RWPE1 (cell line): ENCODE measurements at places on chromosomes 5 and 9.

DNA sequence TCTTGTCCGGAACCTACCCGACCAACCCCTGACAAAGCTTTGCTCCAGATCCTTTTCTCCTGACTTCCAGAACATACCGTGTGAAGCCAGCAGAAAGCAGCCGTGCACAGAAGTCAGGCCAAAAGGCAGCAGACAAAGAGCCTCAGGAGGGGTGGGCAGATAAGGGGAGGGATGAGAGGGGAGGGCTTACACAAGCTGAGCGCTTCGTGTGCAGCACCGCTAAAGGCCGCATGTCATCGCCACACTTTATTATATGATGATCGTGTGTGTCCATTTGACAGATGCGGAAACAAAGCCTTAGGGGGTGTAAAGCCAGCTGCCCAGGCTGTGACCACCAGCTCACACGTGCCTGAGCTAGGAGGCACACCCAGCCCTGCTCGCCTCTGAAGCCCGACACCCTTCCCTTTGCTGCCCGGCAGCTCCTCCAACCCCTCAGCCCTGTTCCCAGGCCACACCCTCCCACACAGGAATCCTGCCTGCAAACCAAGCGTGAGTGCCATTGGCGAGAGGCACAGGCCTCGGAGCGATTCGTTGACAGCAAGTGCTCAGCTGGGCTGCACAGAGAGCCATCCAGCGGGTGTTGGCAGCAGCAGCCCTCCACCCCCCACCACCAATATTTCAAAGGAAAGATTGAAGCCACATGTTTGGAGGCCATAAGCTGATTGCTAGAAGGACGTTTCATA, 170.5 kb upstream of the SMIM23 start:
- DNase-seq: peak; percentile 30

DNA sequence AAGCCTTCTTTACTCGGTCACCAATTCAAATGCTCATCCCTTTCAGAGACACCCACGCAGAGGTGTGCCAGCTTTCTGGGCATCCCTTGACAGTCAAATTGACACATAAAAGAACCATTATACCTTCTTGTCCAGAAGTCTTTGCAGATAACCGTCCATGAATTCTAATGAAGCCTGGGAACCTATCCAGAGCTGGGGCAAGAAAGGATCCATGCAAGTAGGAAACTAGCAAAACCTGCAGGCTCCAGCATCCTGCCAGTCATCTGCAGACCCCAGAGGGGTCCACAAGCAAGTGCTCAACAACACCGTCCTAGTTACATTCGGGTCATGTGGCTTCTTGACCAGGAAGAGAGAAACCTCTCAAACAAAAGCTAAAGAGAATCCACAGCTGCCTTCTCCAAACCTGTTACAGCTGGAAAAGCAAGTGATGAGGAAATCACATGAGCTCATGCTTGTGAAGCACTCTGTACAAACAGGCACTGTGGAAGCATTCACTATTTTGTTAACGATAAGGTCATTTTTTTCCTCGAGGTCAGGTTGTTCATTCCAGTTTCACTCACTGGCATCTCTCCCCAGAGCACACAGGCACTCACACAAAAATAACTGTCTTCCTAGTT, 80.2 kb upstream of the DMRT1 start:
- DNase-seq: no peak

DNA sequence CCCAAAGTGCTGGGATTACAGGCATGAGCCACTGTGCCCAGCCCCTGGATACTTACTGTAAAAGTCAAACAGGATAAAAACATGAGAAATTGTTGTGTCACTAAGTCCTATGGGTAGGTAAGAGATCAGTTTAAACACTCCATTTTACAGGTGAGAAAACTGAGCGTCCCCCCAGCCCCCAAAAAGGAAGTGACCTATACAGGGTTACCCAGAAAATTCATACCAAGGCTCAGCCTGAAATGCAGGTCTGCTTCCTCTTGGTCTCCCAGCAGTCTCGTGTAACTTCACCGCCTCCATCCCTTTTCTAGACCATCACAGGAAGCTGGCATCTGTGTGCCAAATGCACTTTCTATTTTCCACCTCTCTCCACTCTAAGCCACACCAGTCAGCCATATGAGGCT, 57.2 kb downstream of the TMOD1 start:
- no peak for DNase-seq

DNA sequence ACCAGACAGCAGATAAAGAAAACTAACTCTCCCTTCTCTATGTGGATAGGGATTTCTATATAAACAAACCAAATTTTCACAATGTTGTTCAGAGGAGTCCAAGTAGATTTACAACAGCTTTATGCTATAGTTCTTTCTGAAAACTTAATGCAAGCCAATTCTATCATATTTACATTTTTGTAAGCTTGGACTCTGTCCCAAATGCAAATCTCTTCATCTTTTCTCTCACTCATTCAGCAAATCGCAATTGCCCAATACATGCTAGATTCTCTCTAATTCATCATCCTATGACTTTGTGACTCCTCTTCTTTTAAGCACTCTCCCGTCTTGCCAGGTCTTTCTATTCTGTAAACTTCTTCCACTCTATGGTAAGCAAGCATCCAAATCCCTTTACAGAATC, 39.1 kb upstream of the UGT3A2 start:
- no peak for DNase-seq

DNA sequence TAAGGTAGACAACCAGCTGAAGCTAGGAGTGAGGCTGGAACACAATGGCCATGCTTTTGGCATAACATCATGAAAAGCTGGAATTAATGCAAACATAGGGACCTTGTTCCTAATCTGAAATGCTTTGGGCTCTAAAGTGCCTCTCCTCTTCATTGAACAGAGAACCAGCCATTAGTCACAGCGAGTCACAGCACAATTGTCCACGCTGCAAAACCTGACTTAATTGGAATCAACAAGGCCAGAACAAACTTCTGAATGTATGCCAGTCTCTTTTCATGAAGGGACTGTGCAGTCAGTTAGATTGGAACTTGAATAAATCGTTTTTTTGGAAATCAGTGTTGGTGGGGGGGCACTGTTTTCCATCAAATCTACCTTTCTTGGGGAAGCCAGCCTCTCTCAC, 96.5 kb downstream of the JAKMIP2 start:
- DNase-seq: peak; percentile 20

DNA sequence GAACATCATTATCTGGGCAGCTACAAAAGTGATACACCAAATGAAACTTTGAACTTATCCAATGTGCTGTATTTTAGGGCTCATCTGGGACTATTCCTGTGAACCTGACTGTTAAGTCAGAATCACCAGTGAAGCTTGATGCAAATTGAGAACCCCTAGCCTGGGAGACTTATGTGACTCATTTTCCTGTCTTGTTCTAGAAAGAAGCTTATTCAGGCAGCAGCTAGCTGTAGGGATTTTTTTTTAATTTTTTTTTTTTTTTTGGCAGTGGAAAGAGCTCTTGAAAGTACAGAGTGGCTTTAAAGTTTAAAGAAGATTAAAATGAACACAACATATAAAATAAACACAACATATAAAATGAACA, 81.1 kb upstream of the TNFAIP8 start:
- DNase-seq: peak; percentile 63

GRCh38 chr5:27144456-27144855, 106.1 kb upstream of the CDH9 start:
- peak; percentile 18 for DNase-seq

GRCh38 chr5:122192497-122193496, 63.5 kb downstream of the ZNF474 start:
- DNase-seq: peak; percentile 62

DNA sequence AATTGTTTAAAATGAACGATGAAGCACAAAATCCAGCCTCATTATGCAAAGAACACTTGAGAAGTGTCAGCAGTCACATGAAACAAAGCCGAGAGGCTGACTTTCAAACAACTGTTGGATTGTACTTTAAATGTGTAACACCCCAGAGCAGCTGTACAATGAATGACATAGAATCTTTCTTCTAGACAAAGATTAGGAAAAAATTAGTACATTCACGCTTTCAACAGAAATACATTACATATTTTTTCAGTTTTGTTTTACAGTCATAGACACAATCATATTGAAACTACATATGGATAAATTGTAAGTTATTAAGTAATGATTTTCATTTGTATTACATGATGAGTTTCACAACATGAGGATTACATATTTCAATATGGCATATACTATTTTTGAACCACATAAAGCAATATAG, 10.6 kb upstream of the AGXT2 start:
- no peak for DNase-seq

DNA sequence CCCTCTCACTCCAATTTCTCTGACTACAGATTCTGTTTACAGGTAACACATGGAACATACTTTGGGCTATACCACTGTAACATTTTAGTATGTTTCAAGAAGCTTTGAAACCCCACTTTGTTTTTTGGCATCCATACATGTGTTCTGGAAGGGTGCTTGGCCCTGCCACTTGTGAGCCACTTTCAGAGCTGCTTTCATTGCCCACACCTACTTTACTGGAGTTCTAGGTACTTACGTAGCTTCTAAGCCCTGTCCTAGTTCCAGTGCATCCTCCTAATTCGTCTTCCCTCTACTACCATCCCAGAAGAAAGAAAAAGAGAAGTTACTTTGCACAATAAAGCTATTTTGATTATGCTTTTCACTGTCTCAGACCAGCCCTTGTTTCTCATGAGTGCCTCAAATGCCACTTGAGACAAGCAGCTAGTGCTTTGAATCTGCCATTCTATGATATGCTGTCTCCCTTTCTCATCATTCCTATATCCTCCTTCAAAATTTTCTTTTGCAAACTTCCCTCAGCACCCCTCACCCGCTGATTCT, 26.5 kb upstream of the C5orf47 start:
- no peak for DNase-seq

GRCh38 chr5:36685631-36686288, 79.4 kb downstream of the SLC1A3 start:
- DNase-seq: no peak

DNA sequence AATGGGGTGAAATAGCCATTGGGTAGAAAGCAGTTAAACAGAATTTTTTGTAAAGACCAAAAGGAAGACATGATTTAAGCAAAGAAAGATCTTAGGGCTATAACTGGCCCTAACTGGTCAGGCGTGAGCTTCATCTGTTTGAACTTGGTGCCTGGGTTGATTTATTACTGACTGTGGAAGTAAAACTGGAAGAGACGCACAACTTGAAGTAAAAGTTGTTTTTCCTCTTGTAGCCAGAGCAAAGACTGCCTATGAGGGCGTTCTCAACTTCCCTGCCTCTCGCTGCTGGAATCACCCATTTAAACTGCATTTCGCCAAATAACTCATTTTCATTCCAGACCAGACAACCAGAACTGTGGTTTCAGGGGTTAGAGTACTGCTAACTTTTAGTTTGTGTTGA, 1.5 kb downstream of the THBS4 start:
- no peak for DNase-seq

DNA sequence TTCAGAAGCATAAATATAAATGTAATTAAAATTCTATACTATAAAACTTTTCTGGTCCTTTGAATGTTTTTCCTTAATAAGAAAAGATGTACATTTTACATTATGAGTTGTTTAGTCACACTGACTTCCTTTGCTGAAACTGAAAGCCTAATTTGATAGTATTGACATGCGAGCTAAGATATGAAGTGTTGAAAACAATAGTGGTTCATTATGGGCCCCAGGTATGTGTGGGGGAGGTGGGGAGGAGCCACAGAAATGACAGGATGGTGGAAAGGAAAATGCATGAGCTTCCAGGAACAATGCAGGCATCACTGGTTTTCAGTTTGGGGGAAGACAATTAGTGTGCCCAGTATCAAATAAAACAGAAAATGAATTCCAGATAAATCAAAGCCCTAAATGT, 35.4 kb upstream of the RLN1 start:
- DNase-seq: no peak

DNA sequence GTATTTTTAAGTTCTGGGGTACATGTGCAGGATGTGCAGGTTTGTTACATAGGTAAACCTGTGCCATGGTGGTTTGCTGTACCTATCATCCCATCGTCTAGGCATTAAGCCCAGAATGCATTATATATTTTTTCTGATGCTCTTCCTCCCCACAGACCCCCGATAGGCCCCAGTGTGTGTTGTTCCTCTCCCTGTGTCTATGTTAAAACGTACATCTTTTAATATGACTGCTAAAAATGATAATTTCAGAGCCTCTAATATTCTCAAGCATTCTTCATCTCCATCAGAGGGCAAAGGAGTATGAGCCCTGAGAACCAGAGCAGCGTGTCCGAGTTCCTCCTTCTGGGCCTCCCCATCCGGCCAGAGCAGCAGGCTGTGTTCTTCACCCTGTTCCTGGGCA, at the start of gene OR1J2:
OR1J2 (plus strand) TSS at position 301 of the 400 bp plus-strand sequence; CDS start at position 301, 0 bp downstream.
- no peak for DNase-seq

DNA sequence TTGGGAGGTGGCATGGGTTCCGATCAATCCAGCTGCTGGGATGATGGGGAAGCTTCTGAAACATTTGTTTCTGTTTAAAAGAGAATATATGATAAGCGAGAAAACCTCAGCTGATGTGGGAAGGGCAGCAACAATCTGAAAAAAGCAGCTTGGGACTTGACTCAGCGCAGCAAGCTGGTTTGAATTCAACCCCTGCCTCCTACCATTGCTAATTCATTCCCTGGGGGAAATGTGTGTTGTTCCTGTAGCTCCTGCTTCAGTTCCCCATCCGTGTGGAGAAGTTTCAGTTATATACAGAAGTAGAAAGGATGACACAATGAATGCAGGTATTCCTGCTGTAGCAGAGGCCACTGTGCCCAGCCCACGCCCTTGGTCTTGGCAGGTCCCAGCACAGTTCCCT, 145.1 kb downstream of the NXNL2 start:
- DNase-seq: no peak

DNA sequence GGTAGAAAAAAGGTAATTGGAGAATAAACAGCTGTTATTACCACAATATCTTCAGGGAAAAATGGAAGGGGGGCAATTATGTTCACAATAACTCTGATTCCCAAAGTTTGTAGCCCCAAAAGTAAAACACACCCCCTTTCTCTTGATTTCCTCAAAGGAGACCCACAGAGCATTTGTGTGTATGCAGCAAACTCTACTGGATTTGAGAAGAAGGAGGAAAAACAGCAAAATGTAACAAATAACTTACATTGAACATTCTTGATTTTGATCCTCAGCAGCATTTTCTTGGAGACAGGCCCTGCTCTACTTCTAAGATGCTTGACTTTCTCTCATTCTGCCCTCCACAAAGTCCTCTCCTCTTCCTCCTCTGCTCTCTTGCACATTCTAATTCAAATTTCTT, 420.8 kb upstream of the EDIL3 start:
- no peak for DNase-seq

DNA sequence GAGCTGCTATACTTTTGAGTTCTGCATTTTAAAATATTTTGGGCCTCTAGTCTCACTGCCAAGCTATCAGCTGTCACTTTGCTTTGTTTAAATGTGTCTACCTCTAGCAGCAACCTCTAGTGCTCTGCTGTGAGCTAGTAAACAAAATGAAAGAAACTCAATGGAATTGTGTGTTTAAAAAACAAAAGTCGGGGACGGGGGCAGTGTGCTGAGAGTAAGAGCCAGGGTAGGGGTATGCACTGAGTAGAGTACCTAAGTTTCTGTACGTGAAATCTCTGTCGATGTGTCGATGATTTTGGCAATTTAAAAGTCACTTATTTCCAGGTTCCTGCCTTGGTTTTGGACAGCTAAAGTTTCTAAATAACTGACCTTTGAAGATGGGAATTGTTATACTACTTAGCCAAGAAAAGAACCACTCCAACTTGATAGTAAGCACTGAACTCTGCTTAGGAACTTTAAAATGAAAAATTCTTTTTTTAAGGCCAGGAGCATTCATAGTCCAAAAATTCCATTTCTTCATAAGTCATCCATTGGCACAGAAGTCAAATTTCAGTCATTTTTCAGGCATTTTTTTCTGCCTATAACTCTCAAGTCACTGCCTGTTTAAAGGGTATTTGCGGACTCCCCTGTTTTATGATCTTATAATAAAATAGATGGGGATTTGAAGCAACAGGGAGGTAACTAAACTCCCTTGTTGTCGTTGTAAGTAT, 111.5 kb downstream of the SAXO1 start:
- DNase-seq: no peak
